ENCODE measurements at places on chromosomes 4 and X. TPM values are rescaled to one million over a fixed set of nuclear protein-coding genes. Genes with fewer than 3 reads are reported as not detected.

AMOT gene
- 6.2 TPM for total RNA-seq

SLC25A6 gene
- 297 TPM for total RNA-seq

ODAPH gene
- not detected for total RNA-seq

IL2RG gene
- total RNA-seq: 129 TPM

HPSE gene
- 24.6 TPM for total RNA-seq

GRCh38 chr4:136078976-136079375 is 1453.3 kb downstream of the PCDH18 start:
- DNase-seq: no peak
- no peak overlapping the region for H3K4me3 ChIP-seq
- no peak overlapping the region for H3K27ac ChIP-seq
- no peaks in the 10 kb centered on the region for H3K36me3 ChIP-seq
- no peaks in the 10 kb centered on the region for H3K27me3 ChIP-seq
- H3K4me1 ChIP-seq: no peaks in the 10 kb centered on the region

DNA sequence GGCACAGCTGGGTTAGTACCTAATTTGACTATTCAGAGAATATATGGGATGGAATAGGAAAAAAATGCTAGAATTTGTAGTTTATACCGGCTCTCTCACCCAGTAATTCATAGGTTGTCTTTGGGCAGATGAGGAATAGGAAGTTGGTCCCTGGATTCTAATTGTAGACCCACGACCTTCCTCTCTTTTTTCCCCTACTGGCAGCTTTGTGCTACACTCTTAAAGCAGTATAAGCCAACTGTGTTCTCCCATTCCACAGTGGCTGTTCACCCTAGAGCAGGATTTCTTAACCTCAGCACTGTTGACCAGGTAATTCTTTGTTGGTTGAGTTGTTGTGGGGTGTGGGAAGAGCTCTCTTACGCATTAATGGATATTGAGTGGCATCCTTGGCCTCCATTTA is 92.9 kb downstream of the FNIP2 start:
- H3K27me3 ChIP-seq: no peaks in the 10 kb centered on the region
- H3K4me3 ChIP-seq: no peak overlapping the region
- no peak overlapping the region for H3K27ac ChIP-seq
- H3K4me1 ChIP-seq: no peaks in the 10 kb centered on the region

GRCh38 chr4:104866809-104867208 is 279.9 kb upstream of the TET2 start:
- no peaks in the 10 kb centered on the region for H3K27me3 ChIP-seq
- DNase-seq: no peak
- no peaks in the 10 kb centered on the region for H3K36me3 ChIP-seq
- peaks cover 16% of the 10 kb centered on the region for H3K4me1 ChIP-seq
- no peak overlapping the region for H3K27ac ChIP-seq

- H3K27me3 ChIP-seq: no peaks in the 10 kb centered on the region
- H3K4me1 ChIP-seq: no peaks in the 10 kb centered on the region
- no peak for DNase-seq
- H3K36me3 ChIP-seq: no peaks in the 10 kb centered on the region
- no peak overlapping the region for H3K27ac ChIP-seq
- no peak overlapping the region for H3K4me3 ChIP-seq
These were observed 38.6 kb downstream of the COL4A6 start for GRCh38 chrX:108399418-108400165.

DNA sequence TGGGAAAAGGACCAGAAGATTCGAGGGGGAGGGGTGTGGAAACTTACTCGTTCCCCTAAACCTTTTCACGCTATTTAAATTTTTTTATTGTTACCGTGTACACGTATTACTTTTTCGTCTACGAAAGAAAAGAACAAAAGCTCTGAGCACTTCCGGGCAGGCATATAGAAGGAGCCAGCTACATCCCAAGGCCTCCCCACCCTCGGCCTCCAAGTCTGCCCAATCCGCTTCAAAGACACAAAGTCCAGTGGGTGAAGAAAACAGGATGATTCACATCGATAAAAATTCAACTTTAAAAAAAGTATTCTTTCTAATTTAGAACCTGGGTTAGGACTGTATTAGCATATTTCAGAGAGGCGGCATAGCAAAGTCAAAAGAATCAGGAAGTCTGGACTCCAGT is 23.1 kb downstream of the SEL1L3 start:
- H3K4me1 ChIP-seq: peaks cover 30% of the 10 kb centered on the region
- H3K27ac ChIP-seq: no peak overlapping the region
- no peak for DNase-seq
- no peaks in the 10 kb centered on the region for H3K27me3 ChIP-seq
